ENCODE measurements at places on chromosomes 3 and 15.

DNA sequence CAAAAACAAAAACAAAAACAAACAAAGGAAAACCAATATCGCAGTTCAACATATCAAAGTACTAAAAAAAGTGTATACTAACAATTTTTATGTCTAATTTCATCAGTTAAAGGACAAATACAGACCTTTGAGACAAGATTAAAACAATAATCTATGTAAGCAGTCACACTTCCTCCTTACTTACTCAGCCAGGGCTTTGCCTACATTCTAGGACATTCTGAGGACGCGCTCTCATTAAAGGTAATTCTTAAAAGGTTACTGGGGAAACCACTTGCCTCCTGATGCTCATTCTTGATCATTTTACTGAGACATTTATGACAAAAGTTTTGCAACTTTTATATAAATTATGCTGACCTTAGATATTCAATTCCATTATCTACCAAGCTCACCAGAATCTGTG, 93.4 kb downstream of the CBLB start:
- no peak for DNase-seq

- no peak for DNase-seq
Observed at GRCh38 chr3:61518590-61518989, 42.8 kb upstream of the PTPRG start.

GRCh38 chr3:107662586-107662985, 139.8 kb downstream of the BBX start:
- no peak for DNase-seq

GRCh38 chr15:28129231-28129848, 30.2 kb upstream of the OCA2 start:
- no peak for DNase-seq

DNA sequence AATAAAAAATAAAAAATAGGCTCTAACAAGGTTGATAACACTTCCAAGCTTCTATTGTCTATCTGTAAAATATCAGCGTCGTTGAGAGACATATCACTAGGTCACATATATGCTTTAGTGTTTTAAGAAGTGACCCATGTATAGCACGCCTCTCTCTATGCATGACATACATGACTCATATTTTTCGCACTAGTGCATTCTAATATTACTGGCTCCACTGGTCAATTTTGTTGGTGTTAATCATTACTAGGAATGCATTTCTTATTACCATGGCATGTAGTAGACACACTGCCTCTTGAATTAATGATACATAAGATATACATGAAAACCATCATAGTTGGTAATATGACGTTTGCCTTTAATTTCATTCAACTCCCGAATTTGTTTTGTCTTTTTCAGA, 203.1 kb downstream of the CHL1 start:
- no peak for DNase-seq

DNA sequence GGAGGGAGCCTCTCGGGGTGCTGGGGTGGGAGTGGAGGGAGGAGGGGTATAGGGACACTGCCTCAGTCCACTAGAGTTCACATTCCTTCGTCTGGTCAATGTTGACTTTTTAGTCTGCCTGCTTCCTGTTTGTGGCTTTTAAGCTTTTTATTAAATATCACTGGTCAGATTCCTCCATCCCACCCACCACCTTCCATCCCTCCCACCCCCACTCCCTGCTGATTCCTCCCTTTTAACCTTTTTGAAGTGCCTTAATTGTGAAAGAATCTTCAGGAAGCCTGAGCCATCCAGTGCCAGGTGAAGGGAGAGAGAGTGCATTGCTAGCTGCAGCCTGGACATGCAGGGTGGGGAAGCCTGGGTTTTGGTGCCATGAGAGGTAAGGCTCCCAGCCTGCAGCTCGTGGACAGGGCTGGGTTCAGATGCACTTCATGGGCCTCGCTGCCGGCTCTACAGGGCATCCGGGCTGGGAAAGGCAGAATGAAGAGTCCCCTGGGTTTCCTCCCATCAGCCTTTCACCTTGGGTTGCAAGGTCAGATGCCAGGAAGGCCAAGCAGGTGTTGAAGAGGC, 105.9 kb downstream of the DNAJB8 start:
- no peak for DNase-seq

DNA sequence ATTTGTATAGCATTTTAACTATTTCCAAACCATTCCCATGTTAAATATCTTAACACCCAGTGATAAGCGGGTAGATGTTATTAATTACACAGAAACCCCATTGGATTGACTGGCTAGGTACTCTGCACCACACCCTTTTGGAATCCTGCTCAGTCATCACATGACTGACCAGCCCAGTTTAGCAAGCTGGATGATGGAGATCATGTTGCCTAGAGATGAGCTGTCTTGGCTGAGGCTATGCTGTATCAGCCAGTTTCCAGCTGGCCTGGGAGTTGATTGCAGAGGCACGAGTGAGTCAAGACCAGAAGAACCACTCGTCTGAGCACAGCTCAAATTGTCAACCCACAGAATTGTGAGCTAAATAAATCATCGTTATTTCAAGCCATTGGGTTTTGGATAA, 124.6 kb downstream of the ZNF621 start:
- no peak for DNase-seq

DNA sequence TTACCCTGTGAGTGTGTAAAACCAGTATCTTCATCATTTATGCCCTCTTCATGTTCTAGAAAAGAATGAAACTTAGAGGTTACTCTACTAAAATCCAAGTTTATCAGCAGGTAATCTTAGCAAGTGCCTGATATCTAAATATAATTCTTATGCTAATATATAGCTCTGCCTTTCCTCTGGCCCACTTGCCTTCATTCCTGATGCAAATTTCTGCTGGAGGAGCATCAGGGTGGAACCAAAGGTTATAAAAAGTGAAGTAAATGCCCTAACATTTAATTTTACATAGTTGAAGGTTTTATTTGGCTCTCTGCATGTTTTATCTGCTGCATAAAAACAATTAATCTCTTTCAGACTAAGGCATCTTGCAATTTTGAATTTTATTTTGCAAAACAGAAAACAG, 936.2 kb downstream of the ROBO2 start:
- DNase-seq = no peak

- no peak for DNase-seq
Observed at GRCh38 chr3:78761126-78761525, 1006.7 kb downstream of the ROBO1 start.

DNA sequence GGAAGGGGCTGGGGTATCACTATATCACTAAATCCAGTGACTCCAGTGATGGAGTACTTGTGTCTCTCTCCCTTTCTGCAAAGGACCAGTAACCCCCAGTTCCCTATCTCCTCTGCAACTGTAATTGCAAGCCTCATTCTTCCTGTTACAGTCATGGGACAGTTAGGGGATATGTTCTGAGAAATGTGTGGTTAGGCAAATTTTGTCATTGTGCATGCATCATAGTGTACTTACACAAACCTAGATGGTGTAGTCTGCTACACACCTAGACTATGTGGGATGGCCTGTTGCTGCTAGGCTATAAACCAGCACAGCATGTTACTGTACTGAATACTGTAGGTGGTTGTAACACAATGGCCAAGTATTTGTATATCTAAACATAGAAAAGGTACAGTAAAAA, 2.2 kb downstream of the VPS8 start:
- DNase-seq = no peak

Measured in memory B cell (primary cell).